ENCODE measurements at places on chromosomes 6 and 20.

- no peak for DNase-seq
These were observed 305.0 kb downstream of the SMOC2 start for GRCh38 chr6:168746013-168746412.

DNA sequence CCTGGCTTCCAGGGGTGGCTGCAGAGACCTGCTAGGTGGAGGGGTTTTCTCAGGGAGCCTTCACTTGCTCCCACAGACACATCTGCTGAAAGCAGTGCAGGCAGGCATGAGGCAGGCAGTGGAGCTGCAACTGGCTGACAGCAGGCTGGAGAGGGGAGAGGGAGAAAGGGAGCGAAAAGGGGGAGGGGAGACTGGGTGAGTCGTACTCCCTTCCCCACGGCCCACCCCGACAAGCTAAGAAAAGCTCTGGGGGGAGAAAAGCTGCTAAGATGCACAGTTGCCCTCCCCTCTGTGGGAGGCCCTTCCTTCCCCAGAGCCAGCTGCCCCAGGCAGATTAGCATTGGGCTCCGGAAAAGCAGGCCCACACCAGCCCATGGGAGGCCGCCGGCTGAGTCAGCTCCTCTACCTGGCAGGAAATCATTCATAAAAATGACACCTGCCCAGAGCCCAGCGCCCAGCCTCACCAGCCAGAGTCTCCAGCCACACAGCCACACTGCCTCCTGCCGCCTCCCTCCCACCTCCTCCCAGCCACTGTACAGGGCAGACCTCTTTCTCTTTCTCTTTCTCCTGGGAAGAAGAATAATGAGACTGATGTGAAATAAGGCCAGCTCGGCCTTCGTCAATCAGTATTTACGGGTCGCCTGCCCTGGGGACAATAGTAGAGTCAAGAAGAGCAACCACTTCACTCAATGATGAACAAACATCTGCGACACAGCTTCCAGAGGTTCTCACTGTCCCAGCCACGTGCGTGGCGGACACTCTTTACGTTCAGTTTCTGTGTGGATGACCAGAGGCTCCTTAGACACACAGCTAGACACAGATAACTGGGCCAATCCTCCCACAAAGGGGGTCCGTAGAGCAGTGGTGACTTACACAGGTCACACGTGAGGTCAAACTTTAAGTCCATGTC lies 7.7 kb upstream of the C20orf203 start:
- DNase-seq, result peak; percentile 59

DNA sequence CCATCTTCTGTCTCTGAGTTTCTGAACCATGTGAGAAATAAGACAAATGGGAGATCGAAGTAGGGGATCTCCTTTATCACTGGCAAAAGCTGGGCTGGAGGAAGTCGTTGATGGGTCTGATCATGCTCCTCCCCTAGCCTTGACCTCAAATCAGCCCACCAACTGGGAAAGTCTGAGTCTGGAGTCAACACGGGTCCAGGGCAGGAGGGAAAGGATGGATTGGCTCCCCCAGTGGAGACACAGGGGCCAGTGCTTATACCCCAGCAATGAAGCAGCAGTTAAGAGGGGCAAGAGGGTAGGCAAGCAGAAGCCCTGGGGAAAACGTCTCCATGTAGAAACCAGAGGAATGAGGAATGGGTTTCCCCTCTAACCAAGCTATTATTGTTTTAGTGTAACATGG lies 152.6 kb downstream of the TBC1D7 start:
- no peak for DNase-seq

DNA sequence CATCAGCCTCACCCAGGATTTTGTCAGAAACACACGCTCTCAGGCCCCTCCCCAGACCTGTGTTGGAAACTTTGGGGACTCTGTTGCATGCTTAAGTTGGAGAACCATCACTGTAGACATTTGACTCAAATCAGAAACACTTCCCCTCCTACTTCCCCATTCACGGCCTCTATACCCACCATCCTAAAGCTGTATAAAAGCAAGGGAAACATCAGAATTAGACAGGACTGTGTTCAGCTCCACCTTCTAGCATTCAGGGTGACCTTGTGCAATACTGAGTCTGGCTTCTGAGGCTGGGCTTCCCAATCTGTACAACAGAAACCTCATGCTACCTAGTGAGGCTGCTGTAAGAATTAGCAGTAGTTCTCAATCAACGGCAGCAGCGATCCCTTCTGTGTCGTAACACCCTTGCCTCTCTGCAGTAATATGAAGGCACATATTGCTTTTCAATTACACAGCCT lies 252.3 kb downstream of the LY86 start:
- peak; percentile 77 for DNase-seq

DNA sequence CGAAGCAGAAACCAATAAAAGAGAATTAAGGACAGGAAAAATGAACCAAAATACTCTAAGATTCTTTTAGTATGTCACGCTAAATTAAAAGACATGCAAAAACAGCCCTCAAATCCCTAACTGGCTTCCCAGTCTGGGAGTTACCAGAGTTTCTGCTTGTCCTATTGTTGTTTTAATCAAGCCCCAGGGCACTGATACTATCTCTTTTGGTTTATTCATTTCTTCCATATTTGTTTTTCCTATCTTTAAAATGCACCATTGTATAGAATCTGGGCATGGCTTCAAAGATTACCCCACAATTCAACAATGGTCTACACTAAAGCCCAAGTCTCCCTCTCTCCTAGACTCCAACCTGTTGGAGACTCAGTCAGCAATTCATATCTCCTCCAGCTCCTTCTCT lies 169.1 kb downstream of the MYLK4 start:
- no peak for DNase-seq

All from suppressor macrophage treated with lipopolysaccharide for 4 hours (primary cell).